ENCODE measurements at places on chromosomes 7 and 10. TPM values are rescaled to one million over a fixed set of nuclear protein-coding genes. Genes with fewer than 3 reads are reported as not detected.

GRCh38 chr10:99612167-99612831, 7.9 kb downstream of the SLC25A28 start:
- no peaks in the 10 kb centered on the region for H3K27me3 ChIP-seq
- no peak for DNase-seq
- peaks cover 8% of the 10 kb centered on the region for H3K36me3 ChIP-seq
- H3K4me3 ChIP-seq = no peak overlapping the region
- no peaks in the 10 kb centered on the region for H3K4me1 ChIP-seq

GRCh38 chr10:44356139-44357022, 28.5 kb downstream of the CXCL12 start:
- no peaks in the 10 kb centered on the region for H3K36me3 ChIP-seq
- no peak overlapping the region for H3K4me3 ChIP-seq
- no peak for DNase-seq
- H3K27ac ChIP-seq = no peak overlapping the region
- H3K4me1 ChIP-seq = no peaks in the 10 kb centered on the region

GRCh38 chr10:107901076-107901475, 736.6 kb upstream of the SORCS1 start:
- no peak overlapping the region for H3K27ac ChIP-seq
- H3K4me1 ChIP-seq = no peaks in the 10 kb centered on the region
- no peak overlapping the region for H3K4me3 ChIP-seq
- H3K27me3 ChIP-seq = no peaks in the 10 kb centered on the region
- DNase-seq = no peak

- no peaks in the 10 kb centered on the region for H3K36me3 ChIP-seq
- H3K4me3 ChIP-seq = no peak overlapping the region
- no peak for DNase-seq
- no peaks in the 10 kb centered on the region for H3K27me3 ChIP-seq
- H3K4me1 ChIP-seq = no peaks in the 10 kb centered on the region
Measured at GRCh38 chr7:34031156-34031555, 125.8 kb downstream of the BMPER start.

DNA sequence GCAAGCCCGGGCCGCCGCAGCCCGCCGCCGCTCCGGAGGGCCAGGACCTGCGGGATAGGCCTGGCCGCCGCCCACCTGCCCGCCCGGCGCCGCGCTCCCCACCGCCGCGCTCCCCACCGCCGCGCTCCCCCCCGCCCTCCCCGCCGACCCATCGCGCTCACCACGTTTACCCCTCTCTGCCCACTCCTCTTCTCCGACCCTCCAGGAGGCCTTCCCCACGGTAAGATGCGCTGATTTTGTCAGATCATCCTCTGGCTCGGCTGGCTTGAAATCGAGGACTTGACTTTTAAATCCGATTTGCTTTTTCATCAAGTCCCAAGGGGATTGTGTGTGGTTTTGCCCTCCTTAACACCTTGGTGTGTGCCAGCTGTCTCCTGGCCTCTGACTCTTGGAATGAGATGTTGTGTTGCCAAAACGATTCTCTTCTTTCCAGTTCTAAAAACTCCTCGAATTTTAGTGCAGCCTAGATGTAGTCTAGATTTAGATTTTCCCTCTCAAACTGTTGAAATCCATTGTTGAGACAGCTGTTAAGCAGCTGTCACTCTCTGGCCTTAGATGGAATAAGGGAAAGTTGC, 738 bp downstream of the POM121 start:
- peaks cover 6% of the 10 kb centered on the region for H3K4me1 ChIP-seq
- H3K4me3 ChIP-seq = peak overlapping the region; percentile 88
- peaks cover 3% of the 10 kb centered on the region for H3K36me3 ChIP-seq
- DNase-seq = no peak

GRCh38 chr7:151925446-151926335, 30.6 kb upstream of the GALNTL5 start:
- no peak overlapping the region for H3K27ac ChIP-seq
- H3K4me1 ChIP-seq = peaks cover 7% of the 10 kb centered on the region
- H3K4me3 ChIP-seq = no peak overlapping the region
- no peaks in the 10 kb centered on the region for H3K36me3 ChIP-seq
- H3K27me3 ChIP-seq = no peaks in the 10 kb centered on the region
- DNase-seq = no peak

GRCh38 chr10:75441196-75441595, 9.8 kb downstream of the LRMDA start:
- no peak overlapping the region for H3K4me3 ChIP-seq
- H3K36me3 ChIP-seq = no peaks in the 10 kb centered on the region
- H3K4me1 ChIP-seq = no peaks in the 10 kb centered on the region
- no peak overlapping the region for H3K27ac ChIP-seq

DNA sequence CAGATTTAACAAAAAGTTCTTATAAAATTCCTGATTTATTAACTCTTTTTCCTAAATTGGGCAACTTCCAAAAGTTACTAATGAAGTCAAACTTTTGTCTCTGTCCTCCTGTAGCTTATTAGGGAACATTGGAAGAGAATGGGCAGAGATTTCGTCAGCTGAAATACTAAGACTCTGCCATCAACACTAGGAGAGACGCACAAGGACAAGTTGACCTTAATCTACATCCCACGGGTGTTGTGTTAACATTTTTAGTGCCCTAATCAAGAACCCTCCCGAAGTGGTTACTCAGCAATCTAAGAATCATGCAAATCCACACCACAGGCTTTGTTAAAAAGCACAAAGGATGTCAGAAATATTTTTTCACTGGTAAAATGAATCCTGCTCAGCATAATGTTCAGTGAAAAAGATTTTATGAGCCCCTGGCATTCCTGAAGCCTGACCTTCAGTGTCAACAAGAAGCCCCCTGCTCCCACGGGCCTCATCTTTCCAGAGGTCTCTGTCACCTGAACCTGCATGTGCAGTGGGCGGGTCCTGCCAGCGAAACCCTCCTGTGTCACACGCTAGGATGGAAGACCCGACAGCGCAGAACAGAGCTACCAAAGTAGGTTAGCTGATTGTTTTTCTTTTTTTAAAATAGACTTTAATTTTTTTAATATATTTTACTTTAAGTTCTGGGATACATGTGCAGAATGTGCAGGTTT, 70.6 kb upstream of the AKR1E2 start:
- H3K4me1 ChIP-seq = no peaks in the 10 kb centered on the region
- no peak overlapping the region for H3K27ac ChIP-seq
- H3K27me3 ChIP-seq = no peaks in the 10 kb centered on the region
- no peak overlapping the region for H3K4me3 ChIP-seq
- H3K36me3 ChIP-seq = no peaks in the 10 kb centered on the region

DNA sequence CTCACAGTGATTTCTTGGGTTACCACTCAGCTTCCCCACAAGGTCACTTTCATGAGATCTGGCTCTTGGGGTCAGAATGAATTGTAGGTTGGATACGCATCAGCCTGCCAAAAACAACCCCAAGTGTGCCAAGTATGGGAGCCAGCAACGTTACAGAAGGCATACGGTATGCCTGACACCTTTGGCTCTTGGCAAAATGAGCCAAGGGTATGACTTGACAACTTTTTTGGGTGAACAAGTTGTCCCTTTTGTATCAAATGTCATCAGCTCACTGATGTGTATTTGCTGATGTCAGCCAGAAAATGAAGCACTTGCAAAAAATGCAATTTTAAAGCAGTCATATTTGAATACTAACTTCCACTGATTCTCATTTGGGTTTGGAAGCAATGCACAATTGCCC, 168.4 kb downstream of the CACNB2 start:
- no peak overlapping the region for H3K4me3 ChIP-seq
- H3K4me1 ChIP-seq = no peaks in the 10 kb centered on the region
- H3K27ac ChIP-seq = no peak overlapping the region
- DNase-seq = no peak

- H3K4me3 ChIP-seq = no peak overlapping the region
- no peak overlapping the region for H3K27ac ChIP-seq
- DNase-seq = no peak
- no peaks in the 10 kb centered on the region for H3K27me3 ChIP-seq
- no peaks in the 10 kb centered on the region for H3K36me3 ChIP-seq
- no peaks in the 10 kb centered on the region for H3K4me1 ChIP-seq
Measured at GRCh38 chr7:122528879-122529481, 169.9 kb downstream of the RNF133 start.

GRCh38 chr7:21782996-21783395, 162.7 kb downstream of the CDCA7L start:
- H3K4me3 ChIP-seq = no peak overlapping the region
- H3K27ac ChIP-seq = no peak overlapping the region
- DNase-seq = no peak
- no peaks in the 10 kb centered on the region for H3K36me3 ChIP-seq
- 0 out of 2 replicates have a peak, but pooled peaks cover 3% of the 10 kb centered on the region for H3K27me3 ChIP-seq

DNA sequence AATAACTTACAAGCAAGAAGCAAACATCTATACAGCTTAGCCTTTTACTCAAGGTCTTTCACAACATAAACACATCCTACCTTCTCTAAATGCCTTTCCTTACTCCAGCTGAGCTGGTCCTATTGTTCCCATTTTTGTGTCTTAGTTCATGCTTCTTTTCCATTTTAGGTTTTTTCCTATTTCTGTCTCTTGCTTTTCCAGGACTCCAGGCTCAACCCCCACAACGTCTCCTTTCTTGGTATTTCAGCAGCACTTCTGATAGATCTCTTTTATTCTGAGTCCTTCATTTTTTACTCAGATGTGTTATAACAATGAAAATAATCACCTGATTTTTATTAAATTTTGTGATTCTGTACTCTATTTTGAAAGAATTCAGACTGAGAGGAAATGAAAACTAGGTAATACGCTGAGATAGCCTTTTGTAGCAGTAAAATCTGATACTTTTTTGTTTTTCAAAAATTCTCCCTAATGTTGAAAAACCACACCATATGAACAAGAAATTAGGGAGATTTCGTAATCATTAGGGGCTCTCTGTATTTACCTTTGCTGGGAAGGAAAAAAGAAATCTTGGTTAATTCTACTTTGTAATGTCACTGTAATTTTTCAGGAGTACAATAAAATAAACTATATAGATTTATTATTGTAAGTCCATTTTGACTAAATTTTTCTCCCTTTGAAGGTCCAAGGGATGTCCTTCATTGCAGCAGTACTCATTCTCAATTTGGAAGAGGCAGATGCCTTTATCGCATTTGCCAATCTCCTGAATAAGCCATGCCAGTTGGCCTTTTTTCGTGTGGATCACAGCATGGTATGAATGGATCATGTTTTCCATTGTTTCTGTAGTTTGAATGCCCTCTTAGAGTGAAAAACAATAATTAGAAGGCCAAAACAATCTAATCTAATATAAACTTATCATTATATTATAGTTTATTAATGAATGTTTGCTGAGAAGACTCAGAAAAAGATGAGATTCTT, 24.0 kb upstream of the HELLS start:
- no peak overlapping the region for H3K27ac ChIP-seq
- no peaks in the 10 kb centered on the region for H3K27me3 ChIP-seq
- no peak for DNase-seq
- no peaks in the 10 kb centered on the region for H3K4me1 ChIP-seq

- no peaks in the 10 kb centered on the region for H3K36me3 ChIP-seq
- DNase-seq = no peak
- peaks cover 8% of the 10 kb centered on the region for H3K4me1 ChIP-seq
- no peak overlapping the region for H3K27ac ChIP-seq
- no peak overlapping the region for H3K4me3 ChIP-seq
Measured at GRCh38 chr10:91709394-91709798, 76.5 kb upstream of the PPP1R3C start.

- no peaks in the 10 kb centered on the region for H3K4me1 ChIP-seq
- no peak overlapping the region for H3K4me3 ChIP-seq
- no peaks in the 10 kb centered on the region for H3K36me3 ChIP-seq
- no peak overlapping the region for H3K27ac ChIP-seq
- no peak for DNase-seq
Measured at GRCh38 chr10:54702583-54703485, 98.2 kb downstream of the PCDH15 start.

DNA sequence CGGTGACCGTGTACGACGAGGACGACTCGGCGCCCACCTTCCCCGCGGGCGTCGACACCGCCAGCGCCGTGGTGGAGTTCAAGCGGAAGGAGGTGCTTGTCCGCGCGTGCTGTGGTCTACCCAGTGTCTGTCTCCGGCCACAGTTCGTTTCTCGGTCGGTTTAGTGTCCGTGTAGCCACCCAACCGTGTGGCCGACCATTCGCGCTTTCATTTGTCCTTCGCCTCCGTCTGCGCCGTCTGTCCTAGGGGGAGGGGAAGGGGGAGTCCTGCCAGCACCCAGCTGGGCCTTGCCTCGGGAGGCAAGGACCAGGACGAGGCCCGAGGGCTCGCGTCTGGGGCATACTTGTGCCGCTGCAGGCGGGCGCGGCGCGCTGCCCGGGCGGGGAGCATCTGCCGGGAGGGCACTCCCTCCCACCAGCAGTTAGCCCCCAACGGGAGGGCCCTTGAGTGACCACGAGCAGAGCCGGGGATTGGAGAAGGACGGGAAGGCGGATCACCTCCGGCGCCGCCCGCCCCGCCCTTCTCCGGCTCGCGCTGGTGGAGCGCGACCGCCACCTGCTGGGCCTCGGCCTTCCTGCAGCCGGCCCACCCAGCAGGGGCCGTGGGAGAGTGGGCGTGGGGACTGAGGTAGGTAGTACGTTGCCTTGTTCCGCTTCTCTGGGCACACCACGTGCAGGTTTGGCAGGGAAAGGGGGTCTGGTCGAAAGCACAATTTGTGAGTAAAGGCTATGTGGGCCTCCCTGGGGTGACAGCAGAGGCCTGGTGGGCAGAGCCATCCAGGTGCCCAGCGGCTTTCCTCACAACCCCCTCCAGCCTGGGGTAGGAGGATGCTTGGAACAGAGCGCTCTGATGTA, 28.5 kb downstream of the RET start:
- peaks cover 10% of the 10 kb centered on the region for H3K4me1 ChIP-seq
- H3K27me3 ChIP-seq = peaks cover 5% of the 10 kb centered on the region
- DNase-seq = no peak
- H3K36me3 ChIP-seq = no peaks in the 10 kb centered on the region

- H3K4me3 ChIP-seq = no peak overlapping the region
- peak overlapping the region; percentile 87 for H3K27ac ChIP-seq
- DNase-seq = no peak
- no peaks in the 10 kb centered on the region for H3K27me3 ChIP-seq
Measured at GRCh38 chr10:110074298-110074697, 66.5 kb downstream of the ADD3 start.

- no peaks in the 10 kb centered on the region for H3K4me1 ChIP-seq
- no peaks in the 10 kb centered on the region for H3K27me3 ChIP-seq
- DNase-seq = no peak
- no peak overlapping the region for H3K4me3 ChIP-seq
- no peaks in the 10 kb centered on the region for H3K36me3 ChIP-seq
- no peak overlapping the region for H3K27ac ChIP-seq
Measured at GRCh38 chr10:88243836-88244730, 339.0 kb downstream of the RNLS start.

GRCh38 chr7:4461531-4461930, 220.6 kb upstream of the FOXK1 start:
- H3K36me3 ChIP-seq = no peaks in the 10 kb centered on the region
- no peak for DNase-seq
- H3K4me3 ChIP-seq = no peak overlapping the region
- H3K27ac ChIP-seq = no peak overlapping the region
- H3K4me1 ChIP-seq = no peaks in the 10 kb centered on the region
- no peaks in the 10 kb centered on the region for H3K27me3 ChIP-seq

The FAM25C gene
- total RNA-seq = not detected

The OSBPL3 gene
- 46.6 TPM for total RNA-seq

The LRRC18 gene
- not detected for total RNA-seq

The UNC5B gene
- 0.08 TPM for total RNA-seq

The GSTK1 gene
- 80.7 TPM for total RNA-seq
